ENCODE measurements at places on chromosomes 12 and 14.

DNA sequence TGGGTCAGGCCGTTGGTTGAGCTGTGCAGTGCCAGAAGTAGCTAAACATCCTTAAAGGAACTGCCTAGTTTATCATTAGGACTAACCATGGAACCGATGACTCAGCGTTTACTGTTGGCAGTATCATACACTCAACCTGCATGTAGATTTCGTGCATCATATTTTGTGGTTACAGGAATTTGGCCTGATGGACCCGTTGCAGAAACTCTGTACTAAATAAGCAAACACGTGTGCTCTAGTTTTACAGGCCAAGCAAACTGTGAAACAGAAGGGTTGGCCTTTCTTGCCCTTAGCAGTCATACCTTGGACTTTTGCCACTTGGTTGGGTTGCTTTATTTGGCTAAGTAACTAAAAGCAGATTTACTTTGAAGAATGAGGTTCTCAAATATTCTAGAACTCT lies 35.6 kb downstream of the DGLUCY start:
- no peak for DNase-seq

DNA sequence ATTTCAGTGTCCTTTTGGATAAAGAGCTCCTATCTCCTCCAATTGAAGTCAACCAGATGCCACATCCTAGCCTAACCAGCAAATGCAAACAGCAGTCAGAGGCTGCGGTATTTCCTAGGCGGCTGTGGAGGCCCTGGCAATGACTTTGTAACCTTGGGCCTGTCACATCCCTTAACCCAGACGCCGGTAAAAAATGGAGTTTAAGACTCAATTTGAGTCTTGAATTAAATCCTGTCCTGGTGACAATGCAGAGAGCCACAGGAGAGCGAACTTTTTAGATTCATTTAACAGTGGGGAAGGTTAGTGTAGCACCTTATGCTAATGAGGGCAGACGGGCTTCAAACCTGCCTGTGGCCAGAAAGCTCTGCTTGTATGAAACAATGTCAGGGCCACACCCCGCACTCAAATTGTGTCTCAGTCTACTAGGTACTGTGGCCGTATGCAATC lies 1.3 kb downstream of the C12orf75 start:
- no peak for DNase-seq

DNA sequence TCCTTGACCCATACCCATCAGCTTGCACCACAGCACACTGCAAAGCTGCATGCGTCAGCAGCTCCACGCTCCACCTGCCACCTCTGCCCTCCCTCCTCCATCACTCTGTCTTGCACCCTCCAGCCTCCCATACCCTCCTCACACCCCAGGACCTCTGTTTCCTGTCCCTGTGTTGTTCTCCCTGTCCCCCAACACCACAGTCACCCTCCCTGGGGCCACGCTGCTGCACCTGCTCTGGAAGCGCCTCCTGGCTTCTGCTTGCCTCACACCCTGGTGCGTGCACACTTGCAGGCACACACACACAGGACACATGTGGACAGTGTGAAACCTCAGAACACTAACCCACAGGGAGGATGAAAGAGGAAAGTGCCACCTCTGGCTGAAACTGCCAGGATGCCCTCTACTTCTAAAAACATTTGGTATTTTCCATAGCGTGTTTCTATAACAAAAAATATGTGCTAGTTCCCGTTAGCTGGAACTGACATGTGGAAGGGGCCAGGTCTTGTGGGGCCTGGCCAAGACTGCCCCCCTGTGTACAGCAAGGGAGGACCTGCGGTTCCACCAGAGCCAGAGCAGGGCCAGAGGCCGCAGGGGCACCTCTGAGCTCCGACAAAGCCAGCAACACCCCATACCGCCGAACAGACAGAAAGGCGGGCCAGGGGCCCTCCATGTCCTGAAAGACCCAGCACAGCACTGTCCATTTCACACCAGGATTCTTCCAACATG lies 10.0 kb downstream of the BRF1 start:
- DNase-seq: no peak

GRCh38 chr14:34713681-34714319 lies 593 bp downstream of the CFL2 start:
- no peak for DNase-seq

GRCh38 chr14:23300687-23301223 lies 1.9 kb downstream of the PPP1R3E start:
- no peak for DNase-seq

DNA sequence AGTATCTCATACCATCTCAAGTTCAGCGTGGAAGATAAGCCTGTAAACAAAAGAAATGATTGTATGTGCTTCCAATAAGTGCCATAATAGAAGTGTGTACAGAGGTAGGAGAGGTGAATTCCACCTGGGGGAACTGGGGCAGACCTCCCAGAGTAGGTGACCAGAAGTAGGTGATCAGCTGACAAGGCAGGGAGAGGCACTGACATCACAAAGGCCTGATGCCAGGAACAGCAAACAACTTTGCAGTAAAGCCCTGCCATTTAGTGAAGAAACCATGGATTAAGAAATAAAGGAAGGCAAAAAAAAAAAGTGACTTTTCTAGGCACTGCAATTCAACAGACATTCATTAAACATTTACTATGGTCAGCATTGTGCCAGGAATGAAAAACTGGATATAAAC lies 31.1 kb downstream of the NR1H4 start:
- DNase-seq: no peak

DNA sequence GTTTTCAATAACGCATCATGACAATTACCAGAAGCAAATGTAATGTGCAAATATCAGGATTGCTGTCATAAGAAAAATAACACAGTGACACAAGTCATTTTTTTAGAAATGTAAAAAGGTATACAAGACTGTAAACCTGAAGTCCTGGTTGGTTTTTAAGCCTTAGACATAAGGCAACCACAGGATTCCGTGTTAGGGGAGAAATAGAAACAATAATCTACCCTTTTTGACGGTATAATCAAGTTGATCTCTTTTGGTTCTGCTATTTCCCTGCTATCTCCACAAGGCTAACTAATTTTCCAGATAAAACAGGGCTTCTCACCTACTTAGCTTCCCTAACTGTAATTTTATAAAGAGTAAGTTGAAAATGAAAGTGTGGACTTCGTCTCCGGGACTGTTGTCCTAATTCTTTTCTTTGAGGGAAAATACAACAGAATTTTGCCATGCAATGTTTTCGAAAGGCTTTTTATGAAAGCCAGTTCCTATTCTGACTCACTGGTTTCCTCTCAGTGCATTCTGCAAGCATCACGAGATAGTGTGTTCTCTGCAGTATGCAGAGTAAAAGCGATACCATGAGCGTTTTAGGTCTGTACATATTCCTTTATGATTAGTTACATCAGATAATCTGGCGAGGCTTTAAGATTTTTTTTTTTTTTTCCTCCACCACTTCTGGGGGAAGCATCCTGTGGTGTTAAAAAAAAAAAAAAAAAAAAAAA lies 10.6 kb downstream of the MYO1H start:
- no peak for DNase-seq

DNA sequence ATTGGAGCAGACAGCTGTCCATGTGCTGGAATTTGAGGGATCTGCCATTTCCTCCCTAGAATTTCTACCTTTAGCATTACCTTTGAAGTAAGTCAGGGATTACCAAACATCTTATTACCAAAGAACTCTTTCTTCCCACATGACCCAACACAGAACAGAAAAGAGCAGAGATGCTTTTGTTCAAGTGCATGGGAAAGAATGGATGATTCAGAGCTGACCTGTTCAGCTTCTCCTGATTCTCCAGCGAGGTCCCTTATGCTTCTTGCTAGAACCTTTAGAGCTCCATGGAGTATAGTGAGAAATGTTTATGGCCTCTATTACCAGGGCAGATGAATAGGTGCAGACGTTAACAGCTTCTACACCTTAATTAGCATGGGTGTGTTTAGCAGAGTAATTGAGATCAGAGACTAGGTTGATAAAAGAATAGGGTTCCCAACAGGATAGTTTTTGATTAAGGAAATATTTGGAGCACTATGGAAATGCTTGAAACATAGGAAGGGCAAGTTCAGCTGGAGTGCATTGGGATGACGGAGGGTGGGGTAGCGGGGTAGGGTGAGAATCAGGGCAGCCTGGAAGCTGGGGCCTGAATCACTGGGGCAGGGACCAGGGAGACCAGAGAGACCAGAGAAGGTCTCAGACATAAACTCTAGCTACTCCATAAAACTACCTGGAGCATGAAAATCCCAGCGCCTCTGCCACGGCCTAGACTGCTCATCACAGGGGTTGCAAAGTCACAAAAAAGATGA lies 223.7 kb downstream of the CACNA1C start:
- no peak for DNase-seq

DNA sequence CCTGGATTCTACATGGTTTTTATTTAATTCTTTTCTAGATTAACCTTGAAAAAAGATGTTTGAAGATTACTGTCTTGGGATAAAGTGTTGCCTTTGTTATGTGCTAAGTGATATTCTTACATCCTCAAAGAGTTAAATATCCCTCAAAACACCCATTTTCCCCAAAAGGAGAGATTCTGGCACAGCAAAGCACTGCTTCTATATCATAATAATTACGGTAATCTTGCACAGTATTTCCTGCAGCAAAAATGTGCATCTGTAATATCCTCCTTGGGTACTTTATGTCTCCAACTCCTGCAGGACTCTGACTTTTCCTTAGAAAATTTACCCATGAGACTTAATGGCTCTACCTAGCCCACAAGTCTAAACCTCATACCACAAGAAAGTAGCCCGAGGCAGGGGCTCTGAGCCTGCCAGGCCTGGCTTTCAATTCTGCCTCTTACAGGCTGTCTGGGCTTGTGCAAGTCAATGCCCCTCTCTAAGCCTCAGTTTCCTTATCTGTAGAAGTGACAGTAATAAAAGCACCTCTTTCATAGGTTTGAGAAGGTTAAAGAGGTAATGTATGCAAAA lies 45.8 kb downstream of the SVOP start:
- no peak for DNase-seq

GRCh38 chr14:104732931-104733681 lies 9.1 kb downstream of the ADSS1 start:
- no peak for DNase-seq

GRCh38 chr12:94261786-94262185 lies 113.4 kb downstream of the PLXNC1 start:
- DNase-seq: no peak

- no peak for DNase-seq
Measured at GRCh38 chr12:54140588-54141388, 48.0 kb downstream of the SMUG1 start.

DNA sequence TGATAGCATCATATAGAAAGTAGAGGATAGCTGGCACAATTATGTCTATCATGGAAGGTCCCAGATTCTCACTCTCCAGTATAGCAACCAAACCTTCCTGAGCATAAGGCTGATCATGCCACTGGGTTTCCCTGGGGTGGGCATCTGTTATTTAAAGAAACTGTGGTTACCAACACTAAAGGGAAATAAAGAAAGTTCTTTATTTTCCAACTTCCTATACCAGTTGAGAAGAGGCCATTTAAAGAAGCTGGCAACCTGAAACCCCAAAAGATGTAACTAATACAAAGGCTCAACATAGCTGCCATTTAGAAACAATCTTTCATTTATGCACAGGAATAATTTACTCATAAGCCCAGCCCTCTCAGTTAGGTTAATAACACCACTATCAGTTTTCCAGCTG lies 3.1 kb downstream of the BCAT1 start:
- DNase-seq: no peak

DNA sequence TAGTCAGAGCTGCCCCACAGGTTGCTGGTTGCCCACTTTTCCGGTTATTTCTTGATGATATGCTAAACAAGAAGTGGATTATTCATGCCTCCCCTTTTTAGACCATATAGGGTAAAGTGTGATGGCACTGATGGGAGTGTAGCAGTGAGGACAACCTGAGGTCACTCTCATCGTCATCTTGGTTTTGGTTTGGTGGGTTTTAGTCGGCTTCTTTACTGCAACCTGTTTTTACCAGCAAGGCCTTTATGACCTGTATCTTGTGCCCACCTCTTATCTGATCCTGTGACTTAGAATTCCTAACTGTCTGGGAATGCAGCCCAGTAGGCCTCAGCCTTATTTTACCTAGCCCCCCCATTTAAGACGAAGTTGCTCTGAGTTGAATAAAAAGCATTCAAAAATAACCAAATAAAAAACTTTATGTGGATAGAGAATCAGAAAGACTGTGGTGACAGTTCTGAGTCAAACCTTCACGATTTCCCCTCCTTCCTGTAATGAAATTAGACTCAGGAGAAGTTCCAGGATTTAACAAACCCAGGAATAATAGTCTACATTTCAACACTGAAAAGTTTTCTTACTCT lies 144.2 kb downstream of the PAWR start:
- DNase-seq: no peak

- no peak for DNase-seq
Measured at GRCh38 chr12:105229371-105229770, 6.6 kb downstream of the APPL2 start.

- no peak for DNase-seq
Measured at GRCh38 chr12:121955258-121956237, 37.2 kb downstream of the CFAP251 start.

DNA sequence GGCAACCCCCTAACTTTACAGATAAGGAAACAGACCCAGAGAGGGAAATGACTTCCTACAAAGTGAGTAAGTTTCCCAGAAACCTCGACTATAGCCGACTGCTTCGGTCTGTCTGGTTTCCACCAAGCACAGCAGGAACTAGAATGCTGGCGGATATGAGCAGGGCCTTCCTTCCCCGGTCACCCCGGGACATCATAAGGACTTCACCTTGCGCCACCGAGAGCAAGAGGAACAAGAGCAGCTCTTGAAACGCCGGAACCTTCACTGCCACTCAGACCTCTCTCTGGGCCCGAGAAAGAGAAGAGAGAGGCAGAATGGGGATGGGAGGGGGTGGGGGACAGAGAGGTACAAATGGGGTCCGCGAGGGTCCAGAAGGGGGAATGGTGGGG lies 29.4 kb upstream of the GPR68 start:
- DNase-seq: no peak

DNA sequence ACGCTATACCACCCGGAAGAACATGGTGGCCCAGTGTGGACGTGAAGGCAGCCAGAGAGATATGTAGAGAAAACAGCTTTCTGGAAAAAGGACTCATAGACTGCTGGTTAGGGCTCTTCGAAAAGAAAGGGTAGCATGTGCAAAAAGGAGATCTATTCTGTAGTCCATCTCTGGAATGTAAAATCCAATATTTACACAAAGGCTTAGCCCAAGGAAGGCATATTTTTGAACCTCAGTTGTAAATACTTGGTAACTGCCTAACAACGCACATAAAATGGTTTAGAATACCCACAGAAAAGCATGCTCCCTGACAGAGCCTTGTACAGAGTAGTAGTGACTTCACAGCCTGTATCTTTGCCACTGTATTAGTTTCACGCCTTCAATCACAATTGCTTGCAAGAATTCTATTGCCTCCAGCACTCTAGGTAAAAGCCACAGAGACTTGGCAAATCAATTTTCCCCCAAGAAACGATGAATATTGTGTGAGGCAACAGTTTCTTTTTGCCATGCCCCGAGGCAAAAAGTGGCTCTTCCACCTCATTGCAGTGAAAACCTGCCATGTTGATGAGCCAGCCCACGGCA lies 59.2 kb downstream of the TRIM9 start:
- no peak for DNase-seq

GRCh38 chr12:1044696-1045095 lies 53.7 kb downstream of the ERC1 start:
- no peak for DNase-seq

GRCh38 chr14:41297576-41298327 lies 308.9 kb upstream of the LRFN5 start:
- no peak for DNase-seq
